ENCODE measurements at places on chromosomes 3 and 15.

DNA sequence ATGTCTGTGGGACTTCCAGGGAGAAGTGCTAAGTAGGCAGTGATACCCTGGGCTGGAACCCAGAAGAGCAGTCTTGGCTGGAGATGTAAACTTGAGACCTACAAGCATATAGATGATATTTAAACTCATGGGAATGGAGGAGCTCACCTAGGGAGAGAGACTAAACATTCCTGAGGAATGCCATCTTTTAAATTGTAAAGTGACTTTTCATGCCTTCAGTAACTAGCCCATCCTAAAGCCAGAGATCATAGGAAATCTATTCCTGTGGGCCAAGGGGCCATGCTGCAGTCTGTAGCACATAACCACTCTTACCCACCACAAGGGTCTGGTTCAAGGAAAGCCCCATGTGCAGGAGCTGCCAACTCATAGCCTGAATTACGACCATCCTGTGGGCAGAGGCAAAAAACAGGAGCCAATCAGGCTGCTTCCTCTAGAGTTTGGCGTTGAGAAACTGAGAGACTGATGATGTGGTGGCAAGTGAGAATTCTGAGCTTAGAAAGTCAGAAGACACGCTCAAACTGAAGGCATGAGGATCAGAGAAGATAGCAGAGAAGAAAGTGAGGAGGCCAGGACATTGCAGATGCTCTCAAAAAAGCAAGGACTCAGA, 37.5 kb downstream of the CTDSPL start:
- DNase-seq, result no peak

- DNase-seq, result no peak
Measured at GRCh38 chr3:105846809-105847208, 22.0 kb downstream of the CBLB start.

GRCh38 chr15:64236156-64236894, 73.5 kb upstream of the PPIB start:
- DNase-seq, result no peak

DNA sequence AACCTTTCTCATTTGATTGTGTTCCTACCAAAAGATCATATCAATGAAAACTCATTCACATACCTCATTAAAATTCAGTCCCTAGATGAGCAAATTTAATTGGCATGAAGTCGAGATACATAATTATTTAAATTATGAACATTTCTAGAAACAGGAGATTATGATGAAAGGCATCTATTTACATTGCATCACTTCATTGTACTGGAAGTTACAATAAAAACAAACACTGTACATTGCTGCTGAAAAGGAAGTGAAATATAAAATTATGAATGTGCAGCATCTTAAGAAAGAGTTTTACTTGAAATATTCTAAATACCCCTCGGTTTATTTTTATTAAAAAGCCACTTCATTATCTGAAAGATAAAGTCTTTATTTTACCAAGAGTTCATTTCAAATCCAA, 163.4 kb upstream of the ZNF385D start:
- no peak for DNase-seq

- no peak for DNase-seq
Measured at GRCh38 chr3:133709139-133709750, 36.9 kb upstream of the TF start.

- DNase-seq, result peak; percentile 99
Measured at GRCh38 chr15:41774062-41774881, at the start of gene MAPKBP1. TSS of gene MAPKBP1 (plus strand) at chr15:41774484. CDS start at chr15:41775276, 792 bp downstream.

DNA sequence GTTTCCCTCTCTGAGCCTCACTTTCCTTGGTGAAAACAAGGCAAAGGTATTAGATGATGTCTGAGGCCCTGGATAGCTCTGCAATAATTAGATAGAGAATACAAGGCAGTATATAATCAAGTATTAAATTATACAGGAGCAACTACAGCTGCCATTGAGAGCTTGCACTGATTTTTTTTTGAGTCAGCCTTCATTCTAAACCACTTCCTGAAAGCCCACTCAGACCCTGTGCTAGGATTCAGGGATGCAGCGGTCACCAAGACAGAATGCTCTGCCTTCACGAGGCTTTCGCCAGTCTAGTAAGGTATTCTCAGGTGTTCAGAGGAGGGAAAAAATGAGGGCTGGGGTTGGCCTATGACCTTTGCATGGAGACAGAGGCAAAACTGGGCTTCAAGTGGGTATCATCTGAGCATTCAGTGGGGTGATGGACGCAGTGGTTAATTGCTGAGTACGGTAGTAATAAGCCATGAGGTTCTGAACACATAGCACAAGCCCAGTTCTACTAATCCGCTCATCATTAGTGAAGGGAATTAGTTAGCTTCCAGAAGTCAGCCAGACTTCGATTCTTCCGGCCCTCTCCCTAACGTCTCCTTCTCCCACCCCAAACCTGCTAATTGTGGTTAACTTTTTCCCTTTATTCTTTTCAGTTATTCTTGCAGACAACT, 3.6 kb downstream of the VGLL4 start:
- DNase-seq, result no peak

DNA sequence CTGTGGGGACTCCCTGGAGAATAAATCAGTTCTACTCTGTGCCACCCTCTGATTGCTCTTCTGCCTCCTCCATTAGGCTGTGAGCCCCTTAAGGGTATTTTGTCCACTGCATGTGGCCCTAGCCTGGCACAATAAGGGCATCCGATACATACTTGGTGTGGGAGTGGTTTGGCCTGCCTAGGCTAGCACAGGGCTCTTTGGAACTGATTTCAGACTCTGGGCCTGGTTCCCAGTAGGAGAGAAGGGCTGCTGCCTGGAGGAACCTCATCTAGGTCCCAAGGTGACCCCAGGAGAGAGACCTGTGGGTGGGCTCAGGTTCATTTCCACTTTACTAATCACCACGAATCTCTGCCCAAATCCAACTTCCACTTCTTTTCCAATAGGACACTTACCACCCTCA, 5.3 kb upstream of the CTDSPL start:
- DNase-seq, result peak; percentile 31

- no peak for DNase-seq
Measured at GRCh38 chr3:188673646-188674186, 498.1 kb upstream of the TPRG1 start.

DNA sequence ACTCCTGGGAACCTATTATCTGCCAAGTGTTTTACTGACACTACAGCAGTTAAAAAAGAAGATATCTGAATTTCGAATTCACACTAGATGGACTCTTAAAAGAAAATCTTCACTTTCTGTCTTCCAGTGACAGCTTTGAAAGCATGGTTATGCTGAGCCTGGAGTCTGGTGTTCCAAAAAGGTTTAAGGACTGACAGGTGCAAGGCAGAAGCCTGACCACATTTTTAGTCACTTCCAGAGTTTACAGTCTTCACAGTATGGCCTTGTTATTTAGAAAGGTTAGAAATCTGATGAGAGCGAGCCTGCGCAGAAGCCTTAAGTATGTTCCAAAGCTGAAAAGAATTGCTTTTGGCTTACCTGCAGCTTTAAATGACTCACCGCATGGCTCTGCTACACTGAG, 59.9 kb downstream of the ETV5 start:
- DNase-seq, result no peak

GRCh38 chr3:25448750-25449692, 21.0 kb downstream of the RARB start:
- no peak for DNase-seq

DNA sequence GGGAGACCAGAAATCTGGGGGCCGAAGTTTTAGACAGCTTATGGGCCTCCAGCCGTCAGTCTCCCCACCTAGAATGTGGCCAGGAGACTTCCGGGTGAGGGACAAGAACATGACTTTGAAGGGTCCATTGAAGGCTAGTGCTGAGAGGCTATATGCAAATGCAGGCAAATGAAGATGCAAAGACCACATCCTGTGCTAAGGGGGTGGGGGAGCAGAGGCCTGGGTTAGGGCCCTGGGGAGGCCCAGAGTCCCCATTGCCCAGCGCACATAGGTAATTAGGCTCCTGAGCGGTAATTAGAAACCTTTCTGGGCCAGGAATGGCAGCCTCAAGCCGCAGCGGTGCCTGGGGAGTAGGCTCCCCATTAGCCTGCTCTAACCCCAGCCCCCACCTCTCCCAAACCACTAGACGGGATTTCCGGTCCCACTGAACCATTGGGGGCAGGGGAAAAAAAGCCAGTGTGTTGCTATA, 6.8 kb downstream of the CSK start:
- peak; percentile 83 for DNase-seq

GRCh38 chr3:148796799-148797198, 30.8 kb upstream of the CPB1 start:
- DNase-seq, result no peak

DNA sequence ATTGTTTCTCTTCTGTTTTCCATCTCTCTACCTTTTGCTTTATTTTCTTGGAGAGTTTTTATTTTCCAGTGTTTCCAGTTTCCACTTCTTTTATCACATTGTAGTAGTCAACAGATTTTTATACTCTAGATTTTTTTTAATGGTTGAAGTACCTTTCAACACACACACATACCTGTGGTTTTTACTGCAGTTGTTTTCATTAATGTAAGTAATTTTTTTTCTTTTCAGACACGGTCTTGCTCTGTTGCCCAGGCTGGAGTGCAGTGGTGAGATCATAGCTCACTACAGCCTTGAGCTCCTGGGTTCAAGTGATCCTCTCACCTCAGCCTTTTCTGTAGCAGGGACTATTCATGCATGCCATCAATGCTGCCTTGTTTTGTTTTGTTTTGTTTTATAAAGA, 472.5 kb upstream of the SGO1 start:
- no peak for DNase-seq

DNA sequence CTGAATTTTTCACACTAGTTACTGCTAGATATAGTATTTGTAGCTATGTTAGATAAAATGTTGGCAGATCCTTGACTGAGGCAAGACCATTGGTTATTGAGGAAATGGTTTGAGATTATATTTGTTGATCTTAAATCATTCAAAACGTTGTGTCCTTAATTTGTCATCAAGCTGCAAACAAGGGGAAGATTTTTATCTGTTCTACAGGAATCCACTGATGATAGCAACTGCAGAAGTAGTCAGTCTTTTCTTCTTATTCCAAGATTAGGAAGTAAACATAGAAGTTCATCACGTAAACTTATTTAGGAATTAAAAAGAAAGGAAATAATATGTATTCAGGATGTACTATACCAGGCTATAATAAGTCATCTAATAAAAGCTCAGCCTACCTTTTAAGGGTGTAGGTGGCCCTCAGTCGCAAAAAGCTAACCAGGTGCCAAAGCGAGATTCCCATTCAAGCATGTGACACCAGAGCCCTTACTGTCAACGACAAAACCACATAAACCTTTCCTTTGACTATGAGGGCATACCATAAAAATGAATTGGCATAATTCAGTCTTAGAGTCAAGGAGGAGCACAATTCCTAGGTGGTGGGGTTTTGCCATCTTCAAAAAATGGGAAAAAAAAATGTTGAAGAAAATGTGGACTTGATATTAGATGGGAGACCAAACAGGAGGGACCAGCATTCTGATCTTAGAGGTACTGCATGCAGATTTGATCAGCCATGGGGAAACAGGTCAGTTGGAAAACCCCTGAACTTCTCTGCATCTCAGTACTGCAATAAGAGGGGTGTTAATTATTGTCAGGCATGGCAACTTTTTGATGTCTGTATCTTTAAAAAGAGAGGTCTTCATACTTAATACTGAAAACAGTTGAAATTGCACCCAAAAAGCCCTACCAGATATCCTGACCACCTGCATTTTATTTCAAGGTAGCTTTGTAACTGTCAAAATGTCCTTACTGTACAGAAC, 212.5 kb upstream of the UBE2E1 start:
- DNase-seq, result no peak

DNA sequence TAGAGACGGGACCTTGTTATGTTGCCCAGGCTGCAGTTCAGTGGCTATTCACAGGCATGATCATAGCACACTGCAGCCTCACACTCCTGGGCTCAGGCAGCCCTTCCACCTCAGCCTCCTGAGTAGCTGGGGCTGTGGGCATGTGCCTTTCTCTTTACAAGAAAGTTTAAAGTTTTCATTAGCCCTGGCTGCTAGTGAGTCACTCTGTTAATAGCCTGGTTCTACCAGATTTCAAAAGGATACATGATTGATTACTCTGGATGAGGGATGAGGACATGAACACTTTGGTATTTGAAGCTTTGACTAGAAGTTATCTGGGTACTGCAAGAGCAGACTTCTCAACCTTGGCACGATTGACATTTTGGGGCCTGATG, 95.1 kb downstream of the DHX36 start:
- DNase-seq, result no peak

DNA sequence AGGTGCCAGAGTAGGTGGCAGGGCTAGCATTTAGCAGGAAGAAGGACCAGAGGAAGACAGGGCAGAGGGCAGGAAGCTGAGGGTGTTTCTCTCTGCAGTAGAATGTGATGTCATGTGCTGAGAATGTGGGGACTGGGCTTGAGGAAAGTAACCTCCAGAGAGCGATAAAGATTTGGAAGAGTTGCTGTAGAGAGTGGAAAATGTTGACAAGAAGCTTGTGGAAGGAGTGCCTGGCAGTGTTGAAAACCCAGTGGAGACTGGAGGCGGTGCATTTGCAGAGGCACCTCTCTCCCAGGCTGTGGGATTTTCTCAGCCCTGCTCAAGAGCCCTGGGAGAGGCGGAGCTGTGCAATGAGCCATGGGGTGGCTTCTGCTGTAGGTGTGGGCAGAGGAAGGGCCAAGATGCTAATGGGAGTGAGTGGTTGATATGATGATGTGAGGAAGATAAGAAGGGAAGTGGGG, 54.8 kb downstream of the MESD start:
- no peak for DNase-seq

DNA sequence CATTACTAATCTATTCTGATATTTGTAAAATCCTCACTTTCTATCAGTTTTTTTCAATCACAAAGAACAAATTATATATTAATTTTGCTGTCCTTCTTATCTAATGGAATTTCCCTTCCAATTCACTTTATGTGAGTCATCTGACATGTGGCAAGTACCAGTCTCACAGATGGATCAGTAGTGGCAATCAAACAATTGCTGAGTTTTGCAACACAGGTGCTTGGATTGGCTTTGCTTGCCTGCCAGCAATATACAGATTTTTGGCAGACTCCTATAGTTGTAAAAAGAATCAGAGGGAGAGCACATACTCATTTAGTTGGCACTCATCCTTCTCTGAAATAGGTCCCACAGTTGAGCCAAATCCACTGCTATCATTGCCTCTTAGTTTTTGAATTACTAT, 83.7 kb downstream of the BCHE start:
- DNase-seq, result no peak

GRCh38 chr3:65999606-66000005, 39.1 kb downstream of the MAGI1 start:
- DNase-seq, result no peak

DNA sequence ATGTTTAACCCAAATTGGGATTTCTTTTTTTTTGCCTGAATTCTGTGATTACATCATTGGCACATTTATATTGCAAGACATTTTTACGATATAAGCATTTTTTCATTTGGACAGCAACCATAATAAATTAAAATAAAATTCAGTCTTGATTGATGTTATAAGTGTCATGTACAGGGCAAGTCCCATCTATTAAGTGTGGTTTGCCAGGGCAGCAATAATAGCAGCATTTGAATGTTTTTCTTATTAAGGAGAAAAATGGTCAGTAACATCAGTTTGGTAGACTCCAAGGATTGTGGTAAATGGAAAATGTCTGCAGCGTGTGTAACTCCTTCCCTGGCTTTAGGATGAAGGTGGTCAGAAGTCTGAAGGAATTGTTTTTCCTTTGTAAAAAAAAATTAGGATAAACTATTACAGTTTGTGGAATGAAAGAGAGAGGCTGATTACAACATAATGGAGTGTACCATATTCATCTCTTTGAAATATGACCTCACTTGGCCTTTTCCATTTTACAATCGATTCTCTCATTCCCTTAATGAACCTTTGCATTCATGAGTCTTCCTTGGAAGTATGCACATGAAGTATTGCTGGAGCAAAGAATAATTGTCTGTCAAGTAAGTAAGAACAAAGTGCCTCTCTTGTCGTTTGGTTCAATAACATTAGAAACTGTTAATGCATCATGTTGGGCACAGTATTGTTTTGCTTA, 405.4 kb upstream of the THRB start:
- no peak for DNase-seq

- no peak for DNase-seq
Measured at GRCh38 chr3:38046027-38046426, 7.0 kb downstream of the DLEC1 start.
